ENCODE measurements at places on chromosomes 7 and 10.

- no peak for DNase-seq
Observed at GRCh38 chr7:55274156-55274555, 91.0 kb upstream of the LANCL2 start.

- no peak for DNase-seq
Observed at GRCh38 chr10:103823706-103824272, 31.6 kb downstream of the SH3PXD2A start.

GRCh38 chr10:79335094-79335469 is 12.2 kb upstream of the PPIF start:
- no peak for DNase-seq

- peak; percentile 54 for DNase-seq
Observed at GRCh38 chr10:132547421-132547861, 9.9 kb downstream of the INPP5A start.

GRCh38 chr10:94133239-94133638 is 139.5 kb downstream of the PLCE1 start:
- no peak for DNase-seq

GRCh38 chr7:512146-512510 is 7.5 kb downstream of the PDGFA start:
- DNase-seq, result no peak

Data from DND-41 (cell line).